ENCODE measurements at places on chromosomes 2 and 18.

DNA sequence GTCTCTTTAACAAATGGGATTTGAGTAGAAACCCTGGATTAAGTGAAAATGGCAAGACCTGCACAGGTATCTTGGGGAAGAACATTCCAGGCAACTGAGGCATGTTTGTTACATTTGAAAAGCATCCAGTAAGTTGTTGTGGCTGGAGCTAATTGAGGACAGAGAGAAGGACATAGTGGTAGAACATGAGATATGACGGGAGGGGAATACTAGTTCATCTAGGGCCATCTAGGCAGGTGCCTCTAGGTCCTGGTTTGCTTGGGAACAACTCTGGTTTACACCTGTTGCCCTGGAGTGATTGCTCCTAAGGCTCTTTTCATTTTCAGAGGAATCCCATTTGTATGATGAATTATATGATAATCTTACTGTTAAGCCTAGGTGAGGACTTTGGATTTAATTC lies 19.7 kb upstream of the CCDC141 start:
- DNase-seq, result no peak

DNA sequence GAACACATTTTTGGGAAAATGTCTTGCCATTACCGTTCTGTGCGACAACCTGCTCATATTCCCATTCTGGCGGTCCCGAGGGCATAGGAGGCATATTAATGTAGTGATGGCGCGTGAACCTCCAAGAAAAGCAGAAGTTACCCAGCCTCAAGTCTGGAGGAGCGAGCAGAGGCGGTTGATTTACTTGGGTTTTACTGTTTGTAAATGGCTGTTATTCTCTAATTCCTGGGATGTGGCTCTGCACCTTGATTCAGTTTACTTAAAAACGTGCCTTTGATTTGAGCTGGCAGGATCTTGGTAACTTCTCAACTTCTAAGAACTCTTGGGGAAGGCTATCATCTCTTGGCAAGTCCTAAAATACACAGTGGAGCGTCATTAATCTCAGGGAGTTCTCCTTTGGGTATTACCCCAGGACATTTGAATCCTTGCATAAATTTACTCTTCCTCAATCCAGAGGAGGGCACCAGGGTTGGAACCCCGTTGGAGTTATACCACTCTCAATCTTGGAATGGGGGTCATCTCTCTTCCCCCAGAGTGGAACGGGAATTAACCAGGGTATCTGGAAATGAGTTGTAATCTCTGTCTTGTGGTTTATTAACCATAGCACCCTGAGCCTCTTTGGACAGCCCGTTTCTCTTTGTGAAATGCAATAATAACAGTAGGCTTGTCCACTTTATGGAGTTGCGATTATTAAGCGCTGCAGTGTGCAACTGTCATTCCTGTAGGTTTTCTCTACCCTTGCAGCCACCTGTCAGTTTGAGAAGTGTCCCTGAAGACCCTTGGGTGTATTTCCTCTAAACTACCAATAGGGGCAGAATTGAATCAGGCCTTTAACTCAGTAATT lies 2.1 kb downstream of the HK2 start:
- DNase-seq, result peak; percentile 69

DNA sequence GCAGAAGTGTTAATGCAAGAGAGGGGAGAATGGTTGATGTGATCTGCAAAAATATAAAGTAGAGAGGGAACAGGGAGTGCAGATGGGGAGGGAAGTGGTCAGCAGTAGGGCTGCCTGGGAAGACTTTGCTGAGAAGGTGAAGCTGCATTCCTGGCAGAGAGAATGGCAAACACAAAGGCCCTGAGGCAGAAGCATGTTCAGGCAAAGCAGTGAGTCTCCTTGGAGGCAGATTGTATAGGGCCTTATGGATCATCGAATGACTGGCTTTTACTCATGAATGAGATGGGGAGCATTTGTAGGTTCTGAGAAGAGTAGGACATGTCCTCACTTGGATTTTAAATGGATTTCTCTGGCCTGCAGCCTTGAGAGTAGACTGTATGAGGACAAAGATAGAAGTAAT lies 9.5 kb downstream of the ITGA6 start:
- peak; percentile 95 for DNase-seq

GRCh38 chr2:42618972-42619371 lies 50.5 kb downstream of the MTA3 start:
- peak; percentile 57 for DNase-seq

DNA sequence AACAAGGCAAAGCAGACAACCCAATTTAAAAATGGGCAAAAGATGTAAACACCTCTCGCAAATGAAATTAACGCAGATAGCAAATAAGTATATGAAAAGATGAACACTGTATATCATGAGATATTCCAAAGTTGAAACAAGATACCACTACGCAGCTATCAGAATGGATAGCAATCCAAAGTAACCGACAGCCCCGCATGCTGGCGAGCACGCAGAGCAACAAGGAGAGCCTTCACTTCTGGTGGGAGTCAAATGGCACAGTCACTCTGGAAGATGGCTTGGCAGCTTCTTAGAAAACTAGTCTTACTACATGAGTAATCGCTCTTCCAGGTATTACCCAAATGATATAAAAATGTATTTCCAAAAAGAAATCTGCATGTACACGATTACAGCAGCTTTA lies 1.4 kb downstream of the NDUFA10 start:
- DNase-seq, result no peak

GRCh38 chr18:22705328-22705727 lies 227.8 kb upstream of the RBBP8 start:
- DNase-seq, result peak; percentile 90

DNA sequence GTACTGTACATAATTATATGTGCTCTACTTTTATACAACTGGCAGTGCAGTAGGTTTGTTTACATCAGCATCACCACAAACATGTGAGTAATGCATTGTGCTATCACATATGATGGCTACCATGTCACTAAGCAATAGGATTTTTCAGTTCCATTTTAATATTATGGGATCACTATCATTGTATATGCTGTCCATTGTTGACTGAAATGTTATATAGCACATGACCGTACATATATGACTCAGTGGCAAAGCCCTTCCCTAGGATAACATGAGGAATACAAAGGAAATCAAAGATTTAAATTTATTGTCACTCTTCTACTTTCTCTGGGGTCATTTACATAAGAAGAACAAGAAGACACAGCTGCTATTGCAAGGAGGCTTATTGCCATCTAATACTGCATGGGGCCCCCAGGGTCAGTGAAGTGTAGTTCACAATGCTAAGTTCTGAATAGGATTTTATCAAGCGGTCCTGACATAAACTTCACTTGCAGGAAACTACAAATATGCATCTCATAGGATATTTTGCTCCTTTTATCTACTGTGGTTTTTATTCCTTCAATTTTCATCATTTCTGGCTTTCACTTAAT lies 21.8 kb downstream of the PDE1A start:
- no peak for DNase-seq

GRCh38 chr2:143051465-143051864 lies 77.8 kb upstream of the ARHGAP15 start:
- peak; percentile 29 for DNase-seq

Data from epithelial cell of esophagus (primary cell).